Tracheal epithelial cell (primary cell): ENCODE measurements at places on chromosomes 6 and 20. TPM values are rescaled to one million over a fixed set of nuclear protein-coding genes. Genes with fewer than 3 reads are reported as not detected.

Gene LTB
- total RNA-seq, result 6.7 TPM in 1 of 2 replicates, not detected in the other

Gene HLA-DOA
- 0.24 TPM in 1 of 2 replicates, not detected in the other for total RNA-seq

Gene TREML2
- not detected in 2 replicates for total RNA-seq

Gene KCNK15
- total RNA-seq, result 0.96 TPM in 1 of 2 replicates, not detected in the other

Gene COL11A2
- 0.24 and 0.43 TPM in 2 replicates for total RNA-seq

Gene HMGCLL1
- 0.48 TPM in 1 of 2 replicates, not detected in the other for total RNA-seq

Gene DEFB123
- not detected in 2 replicates for total RNA-seq

Gene TMEM74B
- total RNA-seq, result 2.4 TPM in 1 of 2 replicates, not detected in the other

Gene AKAP7
- total RNA-seq, result 0.85 and 2.2 TPM in 2 replicates
